Lower lobe of right lung (tissue), 2 donors: ENCODE measurements at places on chromosomes 13 and 19. TPM values are rescaled to one million over a fixed set of nuclear protein-coding genes. Genes with fewer than 3 reads are reported as not detected.

Gene KIR2DL4
- total RNA-seq, result 0.38 TPM

DNA sequence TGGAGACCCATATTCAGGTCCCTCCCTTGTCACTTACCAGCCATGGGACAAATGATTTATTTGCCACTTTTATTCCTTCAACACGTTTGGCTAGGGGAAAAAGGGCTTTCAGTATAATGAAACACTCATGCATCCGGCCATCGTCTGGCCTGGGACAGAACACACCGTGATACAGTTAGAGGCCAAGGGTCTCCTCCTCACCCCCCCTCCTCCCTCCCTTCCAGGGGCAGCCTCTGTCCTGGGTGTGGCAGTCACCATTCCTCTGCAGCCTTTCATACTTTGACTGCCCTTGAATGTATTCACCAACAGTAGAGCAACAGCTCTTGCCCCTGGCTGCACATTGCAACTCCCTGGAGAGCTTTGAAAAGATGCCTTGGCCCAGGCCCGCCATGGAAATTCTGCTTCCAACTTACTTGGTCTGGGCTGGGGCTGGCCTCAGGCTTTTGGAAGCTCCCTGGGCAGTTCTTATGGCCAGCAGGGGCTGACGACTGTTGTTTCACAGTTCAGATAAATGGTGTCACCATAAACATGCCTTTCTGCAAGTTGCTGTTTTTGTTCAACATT lies 3.0 kb downstream of the PAK4 start:
- no peaks in the 10 kb centered on the region for H3K36me3 ChIP-seq
- H3K4me3 ChIP-seq, result no peak overlapping the region
- DNase-seq, result no peak
- peak overlapping the region; percentile 51 for H3K27ac ChIP-seq
- H3K4me1 ChIP-seq, result peaks cover 78% of the 10 kb centered on the region

DNA sequence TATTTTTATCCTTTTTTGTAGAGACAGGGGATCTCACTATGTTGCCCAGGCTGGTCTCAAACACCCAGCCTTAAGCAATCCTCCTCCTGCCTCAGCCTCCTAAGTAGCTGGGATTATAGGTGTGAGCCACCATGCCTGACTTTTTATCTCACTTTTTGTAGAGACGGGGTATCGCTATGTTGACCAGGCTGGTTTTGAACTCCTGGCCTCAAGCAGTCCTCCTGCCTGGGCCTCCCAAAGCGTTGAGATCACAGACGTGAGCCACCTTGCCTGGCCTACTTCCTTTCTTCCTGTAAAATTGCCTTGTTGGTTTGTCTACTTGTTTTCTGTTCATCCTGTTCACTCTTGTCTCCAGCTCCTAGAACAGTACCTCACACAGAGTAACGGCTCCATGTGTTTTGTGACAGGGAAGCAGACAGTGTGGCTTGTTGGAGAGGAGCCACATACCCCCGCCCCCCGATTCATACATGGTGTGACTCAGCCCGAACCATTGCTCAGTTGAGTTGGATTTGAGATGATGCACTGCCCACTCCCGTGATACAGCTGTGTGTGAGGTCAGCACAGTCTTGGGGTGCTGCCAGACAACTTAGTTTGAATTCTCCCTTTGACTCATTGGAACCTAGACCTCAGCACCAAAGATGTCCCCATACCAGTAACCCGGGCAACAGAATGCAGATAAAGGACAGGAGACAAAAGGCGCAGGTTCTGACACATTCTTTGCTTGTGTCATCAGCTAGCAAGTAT lies 34.2 kb downstream of the GPR42 start:
- H3K27me3 ChIP-seq, result no peaks in the 10 kb centered on the region
- no peak for DNase-seq
- H3K27ac ChIP-seq, result no peak overlapping the region
- no peaks in the 10 kb centered on the region for H3K4me1 ChIP-seq

DNA sequence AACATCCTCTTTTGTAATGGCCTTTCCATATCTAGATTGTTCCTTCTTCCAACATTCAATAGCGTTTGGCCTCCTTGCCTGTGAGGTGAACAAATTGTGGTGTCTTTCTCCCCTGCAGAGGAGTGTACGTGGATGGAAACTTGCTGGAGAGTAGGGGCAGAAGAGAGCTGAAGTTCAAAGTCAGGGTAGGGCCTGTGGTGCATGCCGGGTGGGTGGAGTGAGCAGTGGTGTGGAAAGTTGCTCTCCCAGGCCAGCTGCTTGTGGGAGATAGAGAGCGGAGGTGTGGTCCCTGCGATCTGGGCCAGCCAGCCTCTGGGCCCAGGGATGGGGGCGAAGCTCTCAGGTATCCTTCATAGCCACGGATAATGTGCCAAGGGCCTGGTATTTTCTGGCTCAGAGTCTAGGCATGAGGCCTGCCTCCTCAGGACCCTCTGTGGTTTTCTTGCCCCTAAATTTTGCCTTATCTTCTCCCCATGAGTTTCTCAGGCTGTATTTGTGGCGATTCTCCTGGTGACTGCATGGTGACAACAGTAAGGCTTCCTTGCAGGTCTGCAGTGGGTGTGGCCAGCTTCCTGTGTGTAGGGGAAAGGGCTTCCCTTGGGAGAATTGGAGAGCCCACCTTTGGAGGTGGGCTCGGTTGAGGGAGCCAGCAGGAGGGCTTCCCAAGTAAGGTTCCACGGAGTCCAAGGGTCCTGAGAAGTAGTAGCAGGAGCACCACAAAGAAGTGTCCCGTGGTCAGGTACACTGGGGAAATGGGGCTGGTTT lies 6.7 kb downstream of the RGCC start:
- H3K27ac ChIP-seq, result peak overlapping the region; percentile 82
- peak overlapping the region; percentile 80 for H3K4me3 ChIP-seq
- H3K36me3 ChIP-seq, result peaks cover 83% of the 10 kb centered on the region

Gene CNFN
- not detected for total RNA-seq

Gene SH2D3A
- 21.2 TPM for total RNA-seq

Gene ERICH4
- not detected for total RNA-seq

DNA sequence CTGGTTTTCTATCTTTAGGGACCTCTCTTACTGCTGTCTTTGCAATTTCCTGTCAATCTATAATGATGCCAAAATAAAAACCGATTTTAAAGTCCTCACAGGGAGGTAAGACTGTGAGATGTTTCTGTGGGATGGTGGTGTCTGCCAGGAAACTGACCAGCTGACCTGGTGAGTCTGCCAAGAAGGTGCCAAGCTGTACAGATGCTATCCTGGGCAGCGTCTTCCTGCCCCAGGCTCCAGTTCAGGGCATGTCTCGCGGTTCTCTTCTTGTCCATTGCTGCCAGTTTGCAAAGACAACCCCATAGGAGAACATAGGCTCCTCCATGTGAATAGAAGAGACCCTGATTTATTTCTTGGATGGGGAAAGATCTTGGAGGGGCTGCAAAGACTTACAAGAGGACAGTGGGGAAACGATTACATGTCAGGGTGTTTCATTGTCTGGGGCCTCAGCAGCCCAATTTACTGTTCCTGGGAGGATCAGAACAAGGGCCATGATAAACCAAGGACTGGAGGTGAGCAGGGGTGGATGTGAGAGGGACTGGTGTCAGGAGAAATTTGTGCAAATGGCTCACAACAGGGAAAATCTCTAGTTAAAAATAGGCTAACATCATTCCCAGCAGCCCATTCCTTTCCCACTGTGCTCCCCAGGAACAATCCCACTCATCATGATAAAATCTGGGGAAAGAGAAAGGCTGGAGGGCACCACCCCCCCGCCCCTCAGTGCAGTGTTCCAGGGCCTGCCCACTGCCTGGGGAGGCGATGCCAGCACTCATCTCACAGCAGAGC lies 42.7 kb upstream of the VSTM2B start:
- DNase-seq, result peak; percentile 10
- H3K27ac ChIP-seq, result no peak overlapping the region
- H3K36me3 ChIP-seq, result no peaks in the 10 kb centered on the region
- no peaks in the 10 kb centered on the region for H3K4me1 ChIP-seq
- no peak overlapping the region for H3K4me3 ChIP-seq
- peaks cover 11% of the 10 kb centered on the region for H3K27me3 ChIP-seq

DNA sequence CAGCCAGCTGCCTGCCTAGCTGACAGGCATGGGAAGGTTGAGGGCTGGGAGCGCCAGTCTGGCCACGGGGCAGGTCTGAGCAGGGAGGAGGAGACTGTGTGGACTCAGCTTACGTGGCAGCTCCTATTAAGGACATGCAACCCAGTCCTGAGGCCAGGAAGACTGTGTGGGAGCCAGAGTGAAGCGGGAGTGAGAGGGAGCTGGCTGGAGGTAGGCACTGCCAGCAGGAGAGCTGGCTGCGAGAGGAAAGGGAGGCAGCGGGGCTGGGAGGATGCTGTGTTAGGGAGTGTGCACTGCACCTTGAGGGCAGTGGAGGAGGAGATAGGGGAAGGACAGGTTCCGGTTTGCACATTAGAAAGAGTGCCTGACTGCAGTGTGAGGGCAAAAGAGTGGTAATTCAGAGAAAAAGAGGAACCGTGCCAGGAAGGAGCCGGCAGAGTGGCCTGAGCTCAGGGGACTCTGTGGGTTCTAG lies 99.2 kb downstream of the SLC7A1 start:
- no peak overlapping the region for H3K4me3 ChIP-seq
- no peaks in the 10 kb centered on the region for H3K27me3 ChIP-seq
- H3K4me1 ChIP-seq, result peaks cover 20% of the 10 kb centered on the region
- no peak for DNase-seq

Gene MRPL4
- 40.3 TPM for total RNA-seq

Gene CCDC70
- not detected for total RNA-seq

GRCh38 chr13:105778196-105778595 lies 757.3 kb downstream of the EFNB2 start:
- H3K4me3 ChIP-seq, result no peak overlapping the region
- H3K4me1 ChIP-seq, result peaks cover 12% of the 10 kb centered on the region
- no peaks in the 10 kb centered on the region for H3K27me3 ChIP-seq
- H3K36me3 ChIP-seq, result no peaks in the 10 kb centered on the region

DNA sequence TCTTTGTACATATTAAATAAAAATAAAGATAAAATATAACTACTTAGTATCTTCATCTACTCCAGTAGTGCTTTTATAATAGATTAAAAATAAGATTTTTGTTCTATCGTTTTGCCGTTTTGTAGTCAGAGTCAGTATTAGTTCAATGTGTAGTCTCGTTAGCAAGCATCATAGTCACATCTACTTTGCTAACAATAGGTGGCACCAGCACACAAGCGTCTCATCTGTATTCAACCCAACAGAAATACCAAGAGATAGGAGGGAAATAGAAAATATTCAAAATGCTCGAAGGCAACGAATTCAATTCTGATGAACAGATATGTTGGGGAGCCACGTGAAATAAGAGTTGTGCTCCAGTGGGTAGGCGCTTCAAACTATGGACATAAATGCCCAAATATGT lies 21.4 kb upstream of the MICU2 start:
- no peaks in the 10 kb centered on the region for H3K4me1 ChIP-seq
- no peak for DNase-seq
- no peaks in the 10 kb centered on the region for H3K27me3 ChIP-seq

Gene TNFSF9
- 4.1 TPM for total RNA-seq

GRCh38 chr13:97289514-97290298 lies 67.6 kb downstream of the MBNL2 start:
- H3K27me3 ChIP-seq, result no peaks in the 10 kb centered on the region
- no peak for DNase-seq
- H3K27ac ChIP-seq, result no peak overlapping the region
- no peak overlapping the region for H3K4me3 ChIP-seq

- H3K4me3 ChIP-seq, result no peak overlapping the region
- no peak for DNase-seq
These were observed 30.3 kb upstream of the FRY start for GRCh38 chr13:32001154-32001768.

DNA sequence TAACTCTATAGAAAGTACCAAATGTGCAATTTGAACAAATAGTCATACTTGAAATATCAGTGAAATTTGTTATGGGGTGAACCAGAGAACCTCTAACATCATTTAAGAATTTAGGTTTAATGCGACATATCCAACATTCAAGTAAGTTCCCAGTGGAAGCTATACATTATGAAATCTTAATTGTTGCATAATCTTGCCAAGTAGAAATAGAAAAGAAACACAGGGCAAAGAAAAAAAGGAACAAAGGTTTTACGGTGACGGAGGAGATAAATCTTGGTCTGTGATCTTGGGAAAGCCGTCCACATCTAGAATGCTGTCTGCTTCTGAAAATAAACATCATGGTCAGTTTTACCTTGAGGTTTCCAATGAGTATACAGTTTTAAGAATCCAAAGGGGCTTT lies 445.7 kb downstream of the RFC3 start:
- no peak for DNase-seq
- H3K4me1 ChIP-seq, result no peaks in the 10 kb centered on the region
- no peaks in the 10 kb centered on the region for H3K36me3 ChIP-seq
- H3K27ac ChIP-seq, result no peak overlapping the region
- no peaks in the 10 kb centered on the region for H3K27me3 ChIP-seq

Gene PVR
- total RNA-seq, result 35.0 TPM

GRCh38 chr19:3813473-3814392 lies 27.6 kb upstream of the MATK start:
- H3K4me1 ChIP-seq, result peaks cover 44% of the 10 kb centered on the region
- H3K27ac ChIP-seq, result peak overlapping the region; percentile 79
- no peak for DNase-seq
- H3K36me3 ChIP-seq, result no peaks in the 10 kb centered on the region
- no peak overlapping the region for H3K4me3 ChIP-seq

Gene KLHL1
- not detected for total RNA-seq

DNA sequence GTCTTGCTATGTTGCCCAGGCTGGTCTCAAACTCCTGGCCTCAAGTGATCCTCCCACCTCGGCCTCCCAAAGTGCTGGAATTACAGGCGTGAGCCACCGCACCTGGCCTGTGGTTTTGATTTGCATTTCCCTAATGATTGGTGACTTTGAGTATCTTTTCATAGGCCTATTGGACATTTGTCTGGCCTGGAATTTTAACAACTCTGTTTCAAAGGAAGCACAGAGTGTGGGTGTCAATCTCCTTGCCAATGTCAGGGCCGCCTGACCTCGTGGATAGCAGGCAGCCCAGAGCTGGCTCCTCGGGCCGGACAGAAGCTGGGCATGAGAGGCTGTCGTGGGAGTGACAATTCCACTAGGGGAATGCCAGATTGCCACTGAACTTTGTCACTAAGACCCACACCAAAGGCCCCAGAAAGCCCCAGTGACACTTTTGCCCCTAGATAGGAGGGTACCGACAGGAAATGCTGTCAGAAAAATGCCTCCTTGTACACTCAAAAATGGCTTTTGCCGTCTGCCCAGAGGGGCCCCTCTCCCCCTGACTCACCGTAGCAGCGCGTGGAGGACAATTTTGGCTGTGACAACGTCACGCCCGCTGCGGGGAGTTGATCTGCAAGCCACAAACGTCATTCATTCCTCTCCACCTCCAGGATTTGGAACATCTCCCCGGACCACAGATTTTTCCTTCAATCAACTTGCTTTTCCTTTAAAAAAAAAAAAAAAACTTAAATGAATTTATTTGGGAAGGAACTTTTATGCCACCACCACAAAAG lies 11.7 kb upstream of the ADGRE5 start:
- H3K27ac ChIP-seq, result peak overlapping the region; percentile 83
- peaks cover 87% of the 10 kb centered on the region for H3K4me1 ChIP-seq
- H3K36me3 ChIP-seq, result no peaks in the 10 kb centered on the region
- no peak overlapping the region for H3K4me3 ChIP-seq
- no peak for DNase-seq

Gene ZNF813
- 5.3 TPM for total RNA-seq

Gene NXNL1
- total RNA-seq, result not detected
